ENCODE measurements at places on chromosomes 5 and 9.

DNA sequence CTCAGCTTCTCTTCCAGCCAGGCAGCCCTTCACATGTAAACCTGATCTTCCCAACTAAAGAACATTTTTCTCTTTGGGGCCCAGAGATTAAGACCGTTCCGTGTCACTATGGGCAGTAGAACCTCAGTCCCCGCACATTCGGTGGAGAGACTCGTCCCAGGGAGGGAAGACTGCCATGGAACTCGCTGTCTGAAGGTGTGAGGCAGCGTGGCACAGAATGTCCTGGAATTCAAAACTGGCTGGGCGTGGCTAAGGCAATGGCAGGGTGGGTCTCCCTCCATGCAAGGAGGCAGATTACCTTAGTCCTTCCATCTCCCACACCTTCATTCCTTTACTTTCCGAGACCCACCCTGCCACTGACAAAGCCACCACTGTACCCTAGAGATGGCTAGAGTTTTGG lies 57.4 kb upstream of the ZNF354A start:
- DNase-seq = no peak

- peak; percentile 60 for DNase-seq
Observed at GRCh38 chr9:136847826-136848392, 1.3 kb upstream of the PHPT1 start.

GRCh38 chr9:128065907-128066712 lies 1.0 kb downstream of the NAIF1 start:
- DNase-seq = no peak

GRCh38 chr5:60888359-60889061 lies 44.4 kb upstream of the ELOVL7 start:
- no peak for DNase-seq

DNA sequence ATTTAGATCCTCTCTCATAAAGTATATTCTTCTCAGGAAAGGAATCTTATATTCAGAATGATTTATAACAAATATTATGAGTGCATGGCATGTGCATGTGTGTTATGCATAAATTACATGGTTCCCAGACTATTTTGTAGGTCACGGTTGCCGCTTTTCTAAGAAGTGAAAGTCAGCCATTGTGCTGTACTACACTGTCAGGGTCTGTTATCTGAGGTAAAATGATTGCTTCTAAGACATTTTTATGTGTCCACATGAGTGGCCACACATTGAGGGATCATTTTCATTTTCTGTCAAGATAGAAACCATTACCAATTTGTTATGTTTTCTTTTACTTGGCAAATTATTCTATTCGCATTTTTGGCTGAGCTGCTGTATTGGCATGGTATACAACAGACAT lies 210.8 kb downstream of the CWC27 start:
- no peak for DNase-seq

- no peak for DNase-seq
Observed at GRCh38 chr5:168408561-168409305, 77.5 kb upstream of the RARS1 start.

- no peak for DNase-seq
Observed at GRCh38 chr5:16574789-16575721, 41.7 kb downstream of the RETREG1 start.

DNA sequence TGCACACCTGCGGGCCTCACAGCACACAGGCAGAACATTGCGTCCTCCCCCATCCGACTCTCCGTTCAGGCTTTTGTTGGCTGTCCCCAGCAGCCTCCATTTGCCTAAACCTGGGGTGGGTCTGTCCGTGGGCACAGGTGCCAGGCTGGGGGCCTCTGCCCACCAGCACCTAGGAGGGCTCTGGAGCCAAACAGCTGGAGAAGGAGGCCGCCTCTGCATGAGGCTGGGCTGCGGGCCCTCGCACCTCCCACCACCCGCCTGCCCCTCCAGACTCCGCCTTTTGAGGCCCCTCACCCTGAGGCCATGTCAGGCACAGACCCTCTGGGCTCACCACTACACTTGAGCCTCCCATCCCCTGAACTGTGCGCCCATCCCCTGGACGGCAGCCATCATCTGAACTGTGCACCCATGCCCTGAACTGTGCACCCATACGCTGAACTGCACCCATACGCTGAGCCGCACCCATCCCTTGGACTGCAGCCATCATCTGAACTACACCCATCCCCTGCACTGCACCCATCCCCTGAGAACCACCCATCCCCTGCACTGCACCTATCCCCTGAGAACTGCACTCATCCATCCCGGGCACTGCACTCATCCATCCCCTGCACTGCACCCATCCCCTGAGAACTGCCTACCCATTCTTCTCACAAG lies 98.0 kb upstream of the OTULINL start:
- DNase-seq = no peak

DNA sequence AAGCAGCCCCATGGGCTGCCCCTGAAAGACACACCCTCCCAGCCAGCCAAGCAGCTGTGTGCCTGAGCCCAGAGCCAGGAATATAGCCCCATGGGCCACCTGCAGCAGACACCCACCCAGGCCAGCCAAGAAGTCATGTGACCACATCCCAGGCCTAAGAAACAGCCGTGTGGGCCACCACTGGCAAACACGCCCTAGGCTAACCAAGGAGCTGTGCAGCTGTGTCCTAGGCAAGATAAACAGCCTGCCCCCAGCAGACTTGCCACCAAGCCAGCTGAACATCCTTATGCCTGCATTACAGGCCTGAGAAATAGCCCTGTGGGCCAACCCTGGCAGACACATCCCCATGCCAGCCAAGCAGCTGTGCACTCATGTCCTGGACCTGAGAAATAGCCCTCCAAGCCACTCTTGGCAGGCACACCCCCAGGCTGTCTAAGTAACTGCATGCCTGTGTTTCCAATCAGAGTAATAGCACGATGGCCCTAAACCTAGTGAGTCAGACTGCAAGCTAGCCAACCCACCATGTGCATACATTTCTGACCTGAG lies 143.0 kb downstream of the ADAMTS6 start:
- no peak for DNase-seq

DNA sequence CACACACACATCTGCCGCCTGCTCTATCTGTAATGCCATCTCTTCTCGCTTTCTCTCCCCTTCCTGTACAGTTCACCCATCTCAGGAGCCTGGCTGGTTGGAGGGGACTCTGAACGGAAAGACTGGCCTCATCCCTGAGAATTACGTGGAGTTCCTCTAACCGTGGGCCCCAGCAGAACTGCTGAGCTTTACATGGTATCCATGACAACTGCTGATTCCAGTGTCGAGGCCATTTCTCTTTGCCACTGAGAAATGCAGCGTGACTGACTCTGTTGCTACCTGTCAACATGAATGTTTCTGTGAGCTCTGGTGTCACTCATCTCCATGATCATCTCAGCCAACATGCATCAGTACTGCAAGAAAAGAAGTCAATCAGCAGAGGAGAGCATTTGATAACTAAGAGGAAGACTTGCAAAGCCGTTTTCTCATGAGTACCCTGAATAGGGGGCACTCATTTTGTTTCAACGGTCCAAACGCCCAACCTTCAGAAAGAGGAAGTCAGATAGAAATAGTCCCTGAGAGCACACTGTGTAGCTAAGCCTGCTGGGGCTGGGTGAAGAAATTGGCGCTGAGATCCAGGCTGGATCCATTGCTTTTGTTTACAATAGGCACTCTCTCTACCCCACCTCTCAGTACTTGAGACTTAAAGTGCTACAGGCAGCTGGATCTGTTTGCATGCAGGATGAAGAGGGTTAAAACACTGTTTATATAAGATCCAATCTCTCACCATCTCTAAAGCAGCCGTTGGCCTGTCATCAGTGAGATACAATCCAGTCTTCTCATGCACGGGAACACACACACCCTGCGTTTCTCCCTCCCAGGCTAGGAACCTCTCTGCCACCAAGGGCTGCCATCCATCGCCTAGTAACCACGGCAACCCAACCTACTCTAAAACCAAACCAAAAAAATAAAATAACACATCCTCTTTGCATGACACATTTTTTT lies 180.9 kb downstream of the NR3C1 start:
- DNase-seq = peak; percentile 30

GRCh38 chr5:135075621-135076020 lies 41.6 kb upstream of the PITX1 start:
- DNase-seq = no peak

DNA sequence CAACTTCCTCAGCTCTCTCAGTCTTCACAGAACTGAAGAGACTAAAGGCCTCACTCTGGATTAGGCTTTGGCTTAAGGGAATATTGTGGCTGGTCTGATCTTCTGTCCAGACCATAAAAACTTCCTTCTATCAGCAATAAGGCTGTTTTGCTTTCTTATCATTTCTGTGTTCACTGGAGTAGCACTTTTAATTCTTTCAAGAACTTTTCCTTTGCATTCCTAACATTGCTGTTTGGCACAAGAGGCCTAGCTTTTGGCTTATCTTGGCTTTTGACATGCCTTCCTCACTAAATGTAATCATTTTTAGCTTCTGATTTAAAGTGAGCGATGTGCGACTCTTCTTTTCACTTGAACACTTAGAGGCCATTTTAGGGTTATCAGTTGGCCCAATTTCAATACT lies 88.7 kb upstream of the ACOT12 start:
- DNase-seq = no peak

DNA sequence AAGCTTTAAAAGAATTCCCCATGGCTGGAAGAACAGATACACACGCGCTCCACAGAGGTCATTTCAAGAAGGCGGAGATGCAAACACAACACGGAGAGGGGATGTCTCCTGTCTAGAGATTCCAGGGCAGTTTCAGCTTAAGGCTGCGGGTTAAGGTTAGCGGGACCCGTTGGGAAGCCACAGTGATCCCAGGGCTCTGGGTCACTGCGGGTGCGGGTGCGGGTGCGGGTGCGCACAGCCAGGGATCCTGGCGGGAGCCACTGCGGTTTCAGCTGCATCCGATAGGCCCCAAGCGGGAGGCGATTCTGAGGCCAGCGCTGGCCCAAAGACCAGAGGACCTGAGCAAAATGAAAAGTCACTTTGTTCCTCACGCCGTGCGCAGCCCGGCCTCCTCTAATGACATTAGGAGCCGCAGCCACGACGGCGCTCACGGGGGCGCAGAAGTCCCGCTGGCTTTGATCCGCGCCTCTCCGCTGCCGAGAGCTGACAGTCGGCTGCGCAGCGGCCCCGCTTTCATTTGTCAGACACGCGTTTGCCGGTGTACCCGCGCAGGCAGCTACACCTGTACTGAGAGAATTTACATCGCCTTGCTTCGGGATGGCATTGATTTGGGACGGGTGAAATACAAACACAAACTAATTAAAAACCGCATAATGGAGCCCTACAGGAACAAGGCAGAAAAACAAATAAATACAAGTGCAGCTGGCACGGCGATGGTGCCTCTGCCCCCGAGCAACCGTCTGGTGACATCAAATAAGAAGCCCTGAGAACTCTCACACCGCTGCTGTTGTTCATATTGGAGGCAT lies 5.3 kb upstream of the IRX1 start:
- no peak for DNase-seq

GRCh38 chr9:109903515-109904138 lies 123.6 kb downstream of the PALM2AKAP2 start:
- DNase-seq = no peak

DNA sequence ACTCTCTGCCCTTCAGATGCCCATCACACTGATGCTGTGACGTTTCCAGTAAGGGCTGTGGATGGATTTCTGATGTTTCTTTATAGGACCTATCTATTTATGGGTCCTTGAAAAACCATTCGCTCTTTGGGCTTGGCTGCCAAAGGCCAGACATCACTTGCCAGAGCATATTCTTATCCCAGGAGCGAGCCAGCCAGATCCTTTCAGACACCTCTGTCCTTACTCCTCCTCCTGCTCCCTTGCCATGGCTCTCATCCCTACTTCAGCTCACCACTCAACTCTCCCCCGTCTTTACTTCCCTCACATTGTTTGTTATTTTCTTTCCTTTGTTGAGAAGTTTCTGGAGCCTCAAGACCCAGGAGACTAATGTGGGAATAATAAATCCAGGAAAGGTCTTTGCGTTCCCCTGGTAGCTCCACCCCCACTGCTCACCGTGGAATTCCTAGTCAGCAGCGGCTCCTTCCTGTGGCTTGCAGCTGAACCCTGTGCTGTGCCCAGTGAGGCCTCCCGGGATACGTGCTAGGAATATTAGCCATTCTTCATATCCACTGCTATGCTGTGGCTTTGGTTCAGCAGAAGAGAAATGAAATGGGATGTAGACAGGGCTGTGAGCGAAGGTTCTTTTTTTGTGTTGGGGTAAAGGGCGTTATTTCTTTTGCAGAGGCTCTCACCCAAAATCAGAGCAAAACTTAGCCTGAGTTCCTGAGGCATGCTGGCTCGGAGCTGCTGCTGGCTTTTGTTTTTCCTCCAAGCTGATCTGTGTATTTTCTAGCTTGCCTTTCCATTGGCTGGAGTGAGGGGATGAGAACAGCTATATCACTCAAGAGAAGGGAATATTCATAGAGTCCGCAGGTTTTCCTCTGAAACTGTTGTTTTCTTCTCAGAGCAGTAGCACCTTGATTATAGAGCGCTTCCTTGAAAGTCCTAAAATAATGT lies 171.1 kb downstream of the SAXO1 start:
- no peak for DNase-seq

DNA sequence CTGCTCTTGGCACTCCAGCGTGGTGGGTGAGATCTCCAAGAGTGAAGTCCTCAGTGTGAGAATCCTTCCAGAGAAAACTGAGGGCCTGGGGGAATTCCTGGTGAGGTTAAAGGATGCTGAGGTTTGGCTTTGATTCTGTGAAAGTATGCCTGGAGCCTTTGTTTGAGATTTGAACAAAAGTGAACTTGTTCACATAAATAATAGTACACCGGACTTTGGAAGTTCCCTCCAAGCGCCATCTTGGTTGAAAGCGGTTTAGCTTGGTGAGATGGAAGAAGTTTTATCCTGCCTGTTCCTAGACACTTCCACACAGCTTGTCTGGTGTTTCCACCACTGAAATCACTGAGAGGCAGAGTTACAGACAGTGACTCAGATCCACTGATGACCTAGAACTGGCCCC lies 286.4 kb downstream of the NTRK2 start:
- DNase-seq = no peak

DNA sequence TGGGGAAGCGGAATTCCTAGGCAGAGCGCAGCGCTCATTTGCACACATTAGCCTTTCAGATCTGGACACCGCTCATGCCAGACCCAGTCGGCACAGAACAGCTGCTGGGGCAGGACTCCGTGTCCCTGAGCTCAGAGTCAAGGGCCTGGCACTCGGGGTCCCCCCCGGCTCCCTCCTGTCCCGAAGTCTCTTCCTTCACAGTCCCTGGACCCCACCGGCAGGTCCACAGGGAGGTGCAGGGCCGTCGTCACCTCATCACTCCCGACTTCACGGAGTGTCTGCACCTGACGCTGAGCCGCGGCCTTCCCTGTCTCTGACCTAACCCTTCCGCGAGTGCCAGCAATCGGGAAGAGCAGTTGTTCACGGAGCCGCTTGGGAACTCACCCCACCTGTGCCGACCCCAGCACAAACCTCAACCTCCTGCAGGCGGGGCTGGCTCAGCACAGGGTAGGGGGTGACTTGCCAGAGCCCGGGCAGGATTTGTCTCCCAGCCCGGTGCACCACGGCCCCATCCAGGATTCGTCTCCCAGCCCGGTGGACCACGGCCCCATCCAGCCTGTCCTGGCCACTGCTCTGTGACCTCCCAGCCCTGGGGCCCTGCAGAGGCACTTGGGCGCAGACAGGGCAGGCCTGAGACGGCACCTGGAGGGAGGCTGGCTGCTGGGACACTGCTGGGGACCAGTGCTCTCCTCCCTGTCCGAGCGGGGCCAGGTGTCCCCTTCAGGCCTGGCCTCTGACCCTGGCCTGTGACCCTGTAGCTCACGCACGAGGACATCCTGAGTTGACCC lies 9.9 kb upstream of the SLC9A3 start:
- DNase-seq = no peak
